Activated T-cell treated with anti-CD3 and anti-CD28 coated beads, Interleukin-2, amount 50 U/mL, for 72 hours (primary cell): ENCODE measurements at places on chromosomes 6 and 20. TPM values are rescaled to one million over a fixed set of nuclear protein-coding genes. Genes with fewer than 3 reads are reported as not detected.

Gene CALHM5
- total RNA-seq: not detected

- H3K4me1 ChIP-seq: peaks cover 7% of the 10 kb centered on the region
- H3K27ac ChIP-seq: no peak overlapping the region
- H3K36me3 ChIP-seq: no peaks in the 10 kb centered on the region
- peaks cover 17% of the 10 kb centered on the region for H3K27me3 ChIP-seq
- no peak for DNase-seq
Measured at GRCh38 chr20:63487116-63487764, 11.6 kb downstream of the EEF1A2 start.

Gene ADAT2
- 29.0 TPM for total RNA-seq

GRCh38 chr6:18352001-18352400 lies 35.1 kb upstream of the RNF144B start:
- H3K4me3 ChIP-seq: no peak overlapping the region
- H3K27me3 ChIP-seq: peaks cover 48% of the 10 kb centered on the region
- no peaks in the 10 kb centered on the region for H3K4me1 ChIP-seq
- no peak overlapping the region for H3K27ac ChIP-seq

GRCh38 chr20:829551-829950 lies 4.0 kb upstream of the FAM110A start:
- DNase-seq: no peak
- peaks cover 13% of the 10 kb centered on the region for H3K4me1 ChIP-seq
- no peaks in the 10 kb centered on the region for H3K36me3 ChIP-seq
- H3K27me3 ChIP-seq: no peaks in the 10 kb centered on the region
- no peak overlapping the region for H3K27ac ChIP-seq

GRCh38 chr6:134472046-134472445 lies 154.1 kb upstream of the SGK1 start:
- no peak overlapping the region for H3K27ac ChIP-seq
- no peaks in the 10 kb centered on the region for H3K36me3 ChIP-seq
- no peak overlapping the region for H3K4me3 ChIP-seq
- DNase-seq: no peak
- H3K4me1 ChIP-seq: no peaks in the 10 kb centered on the region

DNA sequence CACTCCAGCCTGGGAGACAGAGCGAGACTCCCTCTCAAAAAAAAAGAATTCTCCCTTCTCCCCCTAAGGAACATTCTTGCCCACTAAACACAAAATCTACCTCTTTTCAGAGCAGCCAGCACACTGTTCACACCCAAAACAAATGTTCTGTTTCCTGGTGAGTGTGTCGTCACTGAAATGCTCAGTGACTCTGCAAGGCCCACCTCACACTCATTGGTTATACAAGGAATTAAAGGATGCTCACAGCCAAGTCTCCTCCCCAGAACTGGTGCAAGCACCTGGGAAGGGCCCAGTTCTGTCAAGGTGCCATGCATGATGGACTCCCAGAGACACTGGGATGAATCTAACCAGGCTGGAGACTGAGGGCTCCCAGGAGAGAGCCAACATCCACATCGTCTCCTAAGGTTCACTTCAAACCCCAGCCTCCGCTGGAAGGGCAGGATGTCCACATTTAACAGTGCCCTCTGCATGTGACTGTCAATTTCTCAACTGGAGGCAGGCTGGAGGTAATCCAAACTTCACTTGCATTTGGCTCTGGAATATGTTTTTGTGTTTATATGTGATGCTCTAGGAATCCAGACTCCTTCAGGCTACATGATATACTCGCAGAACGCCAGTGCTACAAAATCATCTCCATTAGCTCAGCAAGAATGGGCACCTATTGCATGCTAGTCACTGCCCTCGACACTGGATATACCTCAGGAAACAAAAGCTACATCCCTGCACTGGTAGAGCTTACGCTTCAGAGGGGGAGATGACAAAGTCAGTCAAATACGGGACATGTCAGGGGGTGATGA lies 7.1 kb downstream of the RRBP1 start:
- H3K4me1 ChIP-seq: peaks cover 2% of the 10 kb centered on the region
- H3K27me3 ChIP-seq: no peaks in the 10 kb centered on the region
- peaks cover 3% of the 10 kb centered on the region for H3K36me3 ChIP-seq
- H3K27ac ChIP-seq: no peak overlapping the region
- no peak overlapping the region for H3K4me3 ChIP-seq
- no peak for DNase-seq

Gene CLIC5
- 6.6 TPM for total RNA-seq

GRCh38 chr6:163485388-163485851 lies 70.9 kb downstream of the QKI start:
- H3K36me3 ChIP-seq: peaks cover 4% of the 10 kb centered on the region
- no peak overlapping the region for H3K27ac ChIP-seq
- peaks cover 30% of the 10 kb centered on the region for H3K4me1 ChIP-seq

Gene MAP3K7
- total RNA-seq: 26.3 TPM

- no peaks in the 10 kb centered on the region for H3K36me3 ChIP-seq
- no peak for DNase-seq
- no peak overlapping the region for H3K27ac ChIP-seq
- no peaks in the 10 kb centered on the region for H3K27me3 ChIP-seq
- no peaks in the 10 kb centered on the region for H3K4me1 ChIP-seq
- no peak overlapping the region for H3K4me3 ChIP-seq
Measured at GRCh38 chr6:125129354-125129753, 24.2 kb upstream of the TPD52L1 start.
